Dermis blood vessel endothelial cell (primary cell): ENCODE measurements at places on chromosomes 5 and 9. TPM values are rescaled to one million over a fixed set of nuclear protein-coding genes. Genes with fewer than 3 reads are reported as not detected.
A peak's percentile ranks its signal among the peaks of the same experiment; 100 is the strongest.

Gene TEK
- total RNA-seq = 119 and 159 TPM in 2 replicates

Gene NAIF1
- 12.8 and 13.8 TPM in 2 replicates for total RNA-seq

Gene GNPDA1
- 51.4 and 54.1 TPM in 2 replicates for total RNA-seq

Gene DOCK8
- 4.4 and 6.8 TPM in 2 replicates for total RNA-seq

Gene IL7R
- 0.51 and 2.2 TPM in 2 replicates for total RNA-seq

Gene SLC6A3
- total RNA-seq = not detected in 2 replicates

GRCh38 chr5:130729541-130729940 lies 435.5 kb downstream of the HINT1 start:
- DNase-seq = no peak

- no peak for DNase-seq
Measured at GRCh38 chr9:114558027-114558675, 29.4 kb upstream of the ATP6V1G1 start.

DNA sequence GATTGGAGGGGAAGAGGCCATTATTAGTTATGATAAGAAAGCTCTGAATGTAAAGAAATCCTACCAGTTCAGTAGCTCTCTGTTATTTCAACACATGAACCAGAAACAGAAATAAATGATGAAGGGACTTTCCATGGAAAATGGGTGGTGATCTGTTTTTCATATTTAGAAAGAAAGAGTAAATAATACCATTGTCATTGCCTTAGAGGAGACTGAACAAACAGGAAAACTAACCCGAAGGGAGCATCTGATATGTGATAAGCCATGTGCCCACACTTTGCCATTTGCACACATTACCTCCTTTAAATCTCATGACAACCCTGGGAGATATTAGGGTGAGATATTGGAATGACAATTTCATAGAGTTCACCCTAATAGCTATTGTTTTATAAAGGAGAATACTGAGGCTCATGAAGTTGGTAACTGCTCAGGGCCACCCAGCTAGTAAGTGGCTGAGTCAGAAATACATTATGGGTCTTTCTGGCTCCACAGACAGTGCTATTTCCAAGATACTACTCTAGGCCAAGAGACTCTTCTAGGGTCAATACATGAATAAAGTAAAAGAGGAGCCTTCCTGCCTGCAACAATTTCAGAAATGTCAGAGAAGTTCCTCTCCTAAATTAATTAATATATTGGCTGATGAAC lies 111.0 kb upstream of the SLIT3 start:
- no peak for DNase-seq

- DNase-seq = no peak
Measured at GRCh38 chr9:92478783-92479182, 3.5 kb downstream of the ASPN start.

DNA sequence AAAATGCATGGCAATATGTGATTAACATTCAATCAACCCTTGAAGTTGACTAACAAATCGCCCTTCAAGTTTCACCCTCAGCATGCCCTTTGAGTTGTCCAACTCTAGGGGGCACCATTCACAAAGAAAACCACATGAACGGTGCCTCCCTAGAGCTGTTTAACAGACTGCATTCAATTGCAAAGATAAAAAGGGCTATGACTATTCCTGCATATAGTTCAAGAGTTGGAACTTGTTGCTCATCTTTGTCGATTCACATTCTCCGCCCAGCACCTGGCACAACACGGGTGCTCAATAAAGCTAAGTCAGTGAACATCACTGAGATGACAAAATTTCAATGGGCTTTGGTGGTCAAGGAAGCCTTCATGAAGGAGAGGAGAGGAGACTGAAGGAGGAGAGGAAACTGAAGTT lies 69.6 kb upstream of the SLC30A5 start:
- peak; percentile 66 for DNase-seq

DNA sequence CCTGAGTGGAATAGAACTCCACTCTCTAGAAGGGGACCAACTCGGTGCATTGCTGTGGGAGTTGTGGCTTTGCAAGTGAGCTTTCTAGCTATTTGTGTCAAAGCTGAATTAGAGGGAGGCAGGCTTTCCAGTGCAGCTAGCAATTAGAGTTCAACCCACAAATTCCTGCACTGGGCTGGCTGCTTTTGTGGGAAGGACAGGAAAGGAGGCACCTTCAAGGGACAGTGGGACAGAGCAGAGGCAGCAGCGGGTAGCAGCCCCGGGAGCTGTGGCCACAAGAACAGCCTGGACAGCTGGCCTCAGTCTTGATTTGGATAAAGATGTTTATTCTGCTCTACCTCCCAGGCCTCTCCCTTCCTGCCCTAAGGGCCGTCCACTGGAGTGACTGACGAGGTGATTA lies 83.7 kb upstream of the SLIT3 start:
- DNase-seq = no peak

DNA sequence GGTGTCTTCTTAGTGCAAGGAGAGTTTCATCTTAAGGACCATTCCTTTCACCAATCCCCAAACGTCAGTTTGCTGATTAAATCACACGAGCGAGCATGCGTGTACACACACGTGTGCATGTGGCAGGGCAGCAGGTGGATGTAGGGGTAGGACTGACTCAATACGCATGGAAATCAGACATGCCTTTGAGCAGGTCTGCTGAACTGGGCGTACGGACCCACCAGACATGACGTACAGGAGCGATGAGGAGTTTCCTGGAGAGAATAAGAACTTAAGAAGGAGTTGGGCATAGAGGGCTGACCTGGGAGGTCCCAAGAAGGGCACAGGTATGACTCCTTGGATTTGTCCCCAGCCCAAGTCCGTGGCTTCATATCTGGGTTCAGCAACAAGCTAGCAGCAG lies 170.0 kb downstream of the FGF18 start:
- no peak for DNase-seq

GRCh38 chr5:53059281-53059680 lies 50.3 kb downstream of the MOCS2 start:
- peak; percentile 15 for DNase-seq

- peak; percentile 69 for DNase-seq
Measured at GRCh38 chr5:32597041-32597629, 11.8 kb downstream of the SUB1 start.

DNA sequence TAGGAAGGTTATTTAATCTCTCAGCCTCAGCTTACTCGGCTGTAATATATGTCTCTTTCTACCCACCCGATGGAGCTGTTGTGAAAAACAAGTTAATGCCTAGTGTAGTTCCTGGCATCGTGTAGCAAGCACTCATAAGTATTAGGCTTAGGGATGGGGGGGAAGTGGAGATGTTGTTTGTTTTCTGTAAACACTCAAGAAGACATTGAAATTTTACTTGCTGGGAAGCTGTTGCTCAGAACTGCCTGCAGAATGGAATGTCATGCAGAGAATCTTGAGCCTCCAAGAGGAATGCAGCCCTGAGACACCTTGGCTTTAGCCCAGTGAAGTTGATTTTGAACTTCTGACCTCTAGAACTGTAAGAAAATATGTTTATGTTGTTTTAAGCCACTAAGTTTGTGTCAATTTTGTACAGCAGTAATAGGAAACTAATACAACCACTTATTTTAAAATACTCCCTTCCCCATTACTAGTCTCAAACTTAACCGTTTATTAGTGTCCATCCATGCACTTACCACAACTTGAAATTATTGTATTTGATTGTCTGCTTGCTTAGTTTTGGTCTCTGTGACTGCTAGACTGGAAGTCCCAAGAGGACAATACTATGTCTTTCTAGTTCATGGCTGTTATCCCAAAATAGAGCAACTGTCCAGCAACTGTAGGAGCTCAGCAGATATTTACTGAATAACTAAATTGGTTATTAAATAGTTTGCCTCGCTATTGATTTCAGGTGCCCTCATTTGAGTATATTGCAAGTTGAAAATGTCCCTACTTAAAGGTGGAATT lies 53.8 kb downstream of the MFAP3 start:
- no peak for DNase-seq

GRCh38 chr5:132526290-132526973 lies 16.9 kb downstream of the IL5 start:
- DNase-seq = peak; percentile 77

GRCh38 chr5:142785206-142785605 lies 15.0 kb downstream of the ARHGAP26 start:
- no peak for DNase-seq

DNA sequence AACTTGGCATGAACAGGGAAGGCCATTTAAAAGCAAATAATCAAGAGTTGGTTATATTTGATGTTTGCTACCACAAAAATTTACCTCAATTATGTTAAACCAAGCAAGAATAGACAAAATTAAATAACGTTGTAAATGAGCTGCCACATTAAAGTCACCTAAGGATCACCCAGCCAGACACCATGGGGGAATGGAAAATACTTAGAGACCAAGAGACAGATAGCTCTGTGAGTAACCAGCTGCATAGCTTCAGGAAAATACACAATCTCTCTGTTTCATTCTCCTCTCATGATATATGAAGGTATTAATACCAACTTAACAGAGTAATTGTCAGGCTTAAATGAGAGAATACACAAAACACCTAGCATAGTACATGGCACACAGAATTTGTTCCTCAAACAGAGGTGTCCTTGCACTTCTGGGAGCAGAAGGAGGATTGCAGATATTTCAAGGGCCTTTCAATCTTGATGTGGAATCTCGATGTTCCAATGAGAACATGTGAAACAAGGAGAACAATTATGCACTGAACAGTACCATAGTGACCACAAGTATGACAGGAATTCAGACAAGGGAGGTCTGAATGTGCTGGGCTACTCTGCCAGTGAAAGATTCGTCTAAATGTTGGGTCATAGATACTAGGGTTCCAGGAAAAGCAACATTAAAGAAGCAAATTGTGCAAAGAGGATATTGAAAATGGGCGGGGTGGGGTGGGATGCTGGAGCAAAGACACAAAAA lies 18.6 kb downstream of the JAKMIP2 start:
- DNase-seq = no peak

GRCh38 chr5:55538661-55539060 lies 3.9 kb upstream of the PLPP1 start:
- DNase-seq = no peak

- peak; percentile 49 for DNase-seq
Measured at GRCh38 chr5:73625372-73625943, 538 bp upstream of the ARHGEF28 start.

DNA sequence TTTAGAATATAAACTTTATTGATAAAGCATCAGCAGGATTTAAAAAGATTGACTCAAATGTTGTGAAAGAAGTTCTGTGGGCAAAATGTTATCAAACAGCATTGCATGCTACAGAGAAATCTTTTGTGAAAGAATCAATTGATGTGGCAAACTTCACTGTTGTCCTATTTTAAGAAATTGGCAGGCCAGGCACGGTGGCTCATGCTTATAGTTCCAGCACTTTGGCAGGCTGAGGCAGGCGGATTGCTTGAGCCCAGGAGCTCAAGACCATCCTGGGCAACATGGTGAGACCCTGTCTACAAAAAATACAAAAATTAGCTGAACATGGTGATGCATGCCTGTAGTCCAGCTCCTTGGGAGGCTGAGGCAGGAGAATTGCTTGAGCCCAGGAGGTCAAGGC lies 17.4 kb downstream of the ZBTB43 start:
- DNase-seq = no peak

GRCh38 chr9:123349033-123349432 lies 7.0 kb upstream of the CRB2 start:
- DNase-seq = no peak

DNA sequence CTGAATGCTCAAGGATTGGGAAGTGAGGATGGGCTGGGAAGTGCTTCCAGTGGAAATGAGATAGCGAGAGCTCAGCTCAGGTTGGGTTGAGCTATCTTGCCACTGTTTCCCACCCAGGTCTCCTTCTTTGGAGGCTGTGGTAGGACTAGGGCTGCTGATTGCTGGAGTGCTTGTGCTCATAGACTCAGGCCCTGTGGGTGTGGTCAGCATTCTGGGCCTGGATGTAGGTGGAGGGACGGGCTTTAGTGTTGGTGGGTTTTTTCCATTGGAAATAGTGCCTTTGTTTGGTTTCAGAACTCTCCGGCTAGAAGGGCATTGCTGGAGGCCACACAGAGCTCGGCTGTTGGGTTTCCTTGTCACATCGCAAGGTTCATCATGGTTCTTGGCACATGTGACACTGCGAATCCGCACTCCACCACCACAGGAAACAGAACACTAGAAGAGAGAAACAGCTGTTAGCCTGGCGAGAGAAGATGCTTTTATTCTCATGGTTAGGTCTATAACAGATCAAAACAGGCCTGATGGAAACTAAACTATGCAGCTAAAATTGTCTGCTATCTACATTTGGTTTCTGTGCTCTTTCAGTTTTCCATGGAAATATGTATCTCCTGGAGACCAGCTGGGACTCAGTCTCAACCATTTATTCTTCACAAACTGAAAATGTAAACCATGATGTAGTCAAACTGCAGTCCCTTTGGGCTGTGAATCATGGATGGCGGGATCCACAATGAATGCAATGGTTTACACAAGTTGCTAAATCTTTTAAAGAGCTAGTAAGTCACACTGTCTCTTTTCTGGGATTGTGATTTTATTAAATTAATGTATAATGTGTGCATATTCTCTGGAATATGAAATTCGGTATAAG lies 136.2 kb downstream of the TARS1 start:
- DNase-seq = no peak

- no peak for DNase-seq
Measured at GRCh38 chr5:199950-200645, 8.8 kb downstream of the LRRC14B start.

- DNase-seq = peak; percentile 16
Measured at GRCh38 chr9:114733816-114734215, 51.8 kb upstream of the TEX48 start.

- DNase-seq = no peak
Measured at GRCh38 chr9:116420993-116421538, 266.0 kb upstream of the TRIM32 start.

- DNase-seq = no peak
Measured at GRCh38 chr5:158431369-158432029, 572.6 kb upstream of the CLINT1 start.

- no peak for DNase-seq
Measured at GRCh38 chr9:97388721-97389238, 23.1 kb upstream of the TDRD7 start.

DNA sequence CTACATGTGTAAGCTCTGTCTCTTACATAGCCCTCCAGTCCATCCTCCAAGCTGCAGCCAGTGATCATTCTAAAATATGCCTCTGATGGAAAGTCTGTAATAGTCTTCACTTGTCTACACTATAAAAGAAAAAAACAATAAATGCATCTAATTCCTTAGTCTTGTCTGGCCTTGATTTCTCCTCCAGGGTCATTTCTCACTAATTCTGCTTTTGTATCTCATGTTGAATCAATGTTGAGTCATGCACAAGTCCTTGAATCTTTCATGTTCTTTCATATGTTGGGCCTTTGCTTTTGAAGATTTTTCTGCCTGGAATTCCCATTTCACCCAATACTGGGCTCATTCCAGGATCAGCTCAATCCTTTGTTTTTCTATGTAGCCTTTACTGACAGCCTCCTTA lies 121.1 kb upstream of the TRIM32 start:
- no peak for DNase-seq

GRCh38 chr5:158606233-158606632 lies 493.5 kb downstream of the EBF1 start:
- DNase-seq = no peak

DNA sequence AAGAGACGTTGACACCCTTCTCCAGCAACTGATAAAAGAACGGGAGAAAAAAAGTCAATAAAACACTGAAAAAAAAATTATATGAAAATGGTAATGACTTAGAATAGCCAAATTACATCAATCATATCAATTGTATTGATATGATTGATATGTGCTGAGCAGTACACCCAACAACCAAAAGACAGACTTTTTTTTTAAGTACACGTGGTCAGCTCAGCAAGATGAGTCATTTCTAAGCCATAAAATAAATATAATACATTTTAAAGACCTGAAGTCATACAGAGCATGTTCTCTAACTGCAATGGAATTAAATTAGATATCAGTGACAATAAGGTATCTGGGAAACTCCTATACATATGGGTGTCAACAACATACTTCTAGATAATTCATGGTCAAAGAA lies 30.9 kb upstream of the OLFM1 start:
- DNase-seq = no peak
